ENCODE measurements at places on chromosomes 13 and 19. TPM values are rescaled to one million over a fixed set of nuclear protein-coding genes. Genes with fewer than 3 reads are reported as not detected.
A peak's percentile ranks its signal among the peaks of the same experiment; 100 is the strongest.

PSG3 gene
- not detected for total RNA-seq

- DNase-seq = peak; percentile 48
Measured at GRCh38 chr19:11964858-11965645, at the start of gene ZNF763. Gene ZNF763, plus strand, starts transcription at chr19:11965040. Its CDS starts 169 bp downstream, at chr19:11965209.

- no peak for DNase-seq
Measured at GRCh38 chr13:53237696-53238095, 209.1 kb downstream of the OLFM4 start.

- no peak for DNase-seq
Measured at GRCh38 chr13:83470133-83470797, 412.0 kb downstream of the SLITRK1 start.

- no peak for DNase-seq
Measured at GRCh38 chr13:113953561-113953960, 20.3 kb downstream of the C13orf46 start.

DNA sequence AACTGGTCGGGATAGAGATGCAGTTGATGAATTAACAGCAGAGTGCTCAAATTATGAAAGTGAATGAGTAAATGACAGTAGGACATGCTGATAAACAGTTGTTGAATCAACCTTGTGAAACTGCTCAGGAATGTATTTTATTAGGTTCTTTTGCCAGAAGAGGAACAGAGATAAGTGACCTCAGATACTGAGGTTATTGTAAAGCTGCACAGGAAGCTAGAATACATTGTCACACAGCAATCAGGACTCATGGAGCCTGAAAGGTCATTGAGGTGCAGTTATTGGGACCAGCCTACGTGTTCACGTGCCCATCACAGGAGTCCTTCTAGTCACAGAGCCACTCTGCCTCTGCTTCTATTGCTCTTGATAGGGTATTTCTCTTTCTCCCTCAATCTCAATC, 47.5 kb upstream of the MED4 start:
- DNase-seq = peak; percentile 68

ZNF541 gene
- not detected for total RNA-seq

GRCh38 chr19:29531458-29532025, 5.7 kb downstream of the VSTM2B start:
- DNase-seq = no peak

GRCh38 chr19:30884146-30884812, 465.0 kb downstream of the TSHZ3 start:
- no peak for DNase-seq

DNA sequence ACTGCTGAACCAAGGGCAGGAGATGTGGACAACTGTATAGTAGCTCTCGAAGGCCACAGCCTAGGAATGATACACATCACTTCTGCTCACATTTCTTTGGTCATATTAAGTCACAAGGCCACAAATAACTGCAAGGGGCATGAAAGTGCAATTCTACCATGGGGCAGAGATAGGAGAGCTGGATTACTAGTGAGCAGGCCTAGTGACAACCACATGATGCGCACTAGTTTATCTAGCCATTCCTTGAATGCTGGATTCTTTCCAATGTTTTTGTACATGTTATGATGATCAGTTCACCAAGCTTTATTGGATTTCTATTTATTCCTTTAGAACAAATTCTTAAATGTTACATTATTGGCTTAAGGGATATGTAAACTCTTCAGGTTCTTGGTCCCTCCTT, 100.7 kb downstream of the MIPEP start:
- DNase-seq = no peak

- no peak for DNase-seq
Measured at GRCh38 chr19:50924586-50924985, 13.4 kb upstream of the KLK4 start.

CEACAM4 gene
- not detected for total RNA-seq

UHRF1 gene
- 70.8 TPM for total RNA-seq

GRCh38 chr19:57613941-57614743, at the start of gene ZNF134:
Gene ZNF134, plus strand, starts transcription at chr19:57614242. Its CDS starts 5,227 bp downstream, at chr19:57619469.
- peak; percentile 84 for DNase-seq

- no peak for DNase-seq
Measured at GRCh38 chr13:33583398-33583797, 234.6 kb upstream of the RFC3 start.

- no peak for DNase-seq
Measured at GRCh38 chr19:2607712-2608601, 94.5 kb downstream of the GNG7 start.

DNA sequence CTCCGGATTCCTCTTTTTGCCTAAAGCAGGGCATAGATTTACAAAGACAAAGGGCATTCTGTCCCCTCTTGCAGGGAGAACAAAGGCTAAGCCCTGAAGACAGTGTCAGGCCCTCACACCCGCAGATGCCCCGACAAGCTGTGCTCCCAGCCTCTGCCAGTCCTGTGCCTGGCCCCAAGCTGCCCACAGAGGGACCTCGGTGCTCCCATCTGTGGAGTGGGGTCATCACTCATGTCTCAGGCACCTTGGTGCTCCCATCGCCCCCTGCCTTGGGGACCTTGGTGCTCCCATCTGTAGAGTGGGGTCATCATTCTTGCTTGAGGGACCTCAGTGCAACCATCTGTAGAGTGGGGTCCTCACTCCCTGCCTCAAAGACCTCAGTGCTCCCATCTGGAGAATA, 24.3 kb downstream of the C13orf46 start:
- no peak for DNase-seq

ZNF527 gene
- 3.6 TPM for total RNA-seq

IZUMO4 gene
- 1.1 TPM for total RNA-seq

DNA sequence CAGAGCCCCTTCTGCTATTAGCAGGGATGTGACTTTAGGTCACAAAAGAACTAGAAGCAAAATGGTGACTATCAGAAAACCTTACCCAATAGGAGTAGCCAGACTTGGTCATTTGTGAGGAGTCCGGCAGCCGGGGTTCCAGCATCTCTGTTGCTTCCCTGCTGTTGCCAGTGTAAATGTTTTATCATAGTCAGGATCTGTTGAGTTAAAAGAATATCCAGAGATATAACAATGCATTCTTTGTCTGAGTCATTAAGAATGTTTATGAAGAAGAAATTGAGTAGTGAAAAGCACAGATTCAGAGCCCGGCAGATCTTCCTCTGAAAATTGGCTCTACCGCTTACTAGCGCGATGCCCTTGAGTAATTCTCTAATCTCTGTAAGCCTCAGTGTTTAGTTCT, 84.2 kb downstream of the COL4A2 start:
- no peak for DNase-seq

ZNF44 gene
- 5.2 TPM for total RNA-seq

KIR2DL3 gene
- not detected for total RNA-seq

Data from endothelial cell of umbilical vein (primary cell).